ENCODE measurements at places on chromosomes 12 and 14.

- no peak for DNase-seq
Measured at GRCh38 chr12:109202770-109203169, 86.4 kb downstream of the ACACB start.

GRCh38 chr14:82354126-82354525 is 820.5 kb upstream of the SEL1L start:
- DNase-seq = no peak

GRCh38 chr12:66014818-66015217 is 115.7 kb downstream of the LLPH start:
- no peak for DNase-seq

DNA sequence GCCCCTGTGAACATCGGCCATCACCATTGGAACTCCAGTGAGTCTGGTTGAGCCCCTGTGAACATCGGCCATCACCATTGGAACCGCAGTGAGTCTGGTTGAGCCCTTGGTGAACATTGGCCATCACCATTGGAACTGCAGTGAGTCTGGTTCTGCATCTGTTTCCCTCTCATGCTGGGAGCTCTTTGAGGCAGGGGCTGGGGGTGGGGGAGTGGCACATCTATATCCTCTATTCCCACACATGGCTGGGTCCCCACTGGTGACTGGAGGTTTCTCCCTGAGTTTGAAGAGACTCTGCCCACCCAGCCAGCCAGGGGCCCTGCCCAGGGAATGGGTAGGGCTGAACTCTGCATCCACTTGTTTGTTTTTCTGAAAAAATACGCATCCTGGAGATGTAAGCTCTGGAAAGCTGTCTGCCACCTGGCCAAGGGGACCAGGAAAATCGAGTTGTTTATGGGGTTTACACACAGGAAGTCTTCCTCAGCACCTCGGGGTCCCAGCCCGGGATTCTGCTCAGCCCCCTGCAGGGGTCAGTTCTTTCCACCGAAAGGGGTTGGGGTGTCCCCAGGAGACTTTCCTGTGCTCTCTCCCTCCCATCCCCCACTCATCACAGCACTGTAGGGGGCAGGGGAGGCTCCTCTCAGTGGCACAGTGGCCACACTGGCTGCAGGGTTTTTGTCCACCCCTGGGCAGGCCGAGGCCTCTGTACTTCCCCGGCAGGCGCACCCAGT is 170.5 kb upstream of the GSC start:
- no peak for DNase-seq

DNA sequence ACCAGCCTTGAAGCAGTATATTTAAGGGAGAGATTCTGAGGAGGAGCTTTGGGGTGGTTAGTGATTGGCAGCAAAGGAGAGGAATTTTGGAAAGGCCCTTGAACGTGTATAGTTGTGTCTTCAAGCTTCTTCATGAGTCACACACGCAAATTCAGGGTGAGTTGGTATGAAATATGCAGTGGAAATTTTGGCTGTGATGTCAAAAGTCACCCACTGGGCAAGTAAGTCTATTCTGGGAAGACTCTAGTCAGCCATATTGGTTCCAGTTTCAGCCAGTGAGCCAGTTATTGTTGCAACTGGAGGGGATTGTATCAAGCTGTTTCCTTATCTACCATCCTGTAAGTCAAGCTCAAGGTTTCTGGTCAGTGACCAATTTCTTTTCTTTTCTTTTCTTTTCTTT is 32.0 kb upstream of the VASH1 start:
- no peak for DNase-seq

GRCh38 chr14:65433157-65433556 is 20.6 kb downstream of the FUT8 start:
- no peak for DNase-seq

DNA sequence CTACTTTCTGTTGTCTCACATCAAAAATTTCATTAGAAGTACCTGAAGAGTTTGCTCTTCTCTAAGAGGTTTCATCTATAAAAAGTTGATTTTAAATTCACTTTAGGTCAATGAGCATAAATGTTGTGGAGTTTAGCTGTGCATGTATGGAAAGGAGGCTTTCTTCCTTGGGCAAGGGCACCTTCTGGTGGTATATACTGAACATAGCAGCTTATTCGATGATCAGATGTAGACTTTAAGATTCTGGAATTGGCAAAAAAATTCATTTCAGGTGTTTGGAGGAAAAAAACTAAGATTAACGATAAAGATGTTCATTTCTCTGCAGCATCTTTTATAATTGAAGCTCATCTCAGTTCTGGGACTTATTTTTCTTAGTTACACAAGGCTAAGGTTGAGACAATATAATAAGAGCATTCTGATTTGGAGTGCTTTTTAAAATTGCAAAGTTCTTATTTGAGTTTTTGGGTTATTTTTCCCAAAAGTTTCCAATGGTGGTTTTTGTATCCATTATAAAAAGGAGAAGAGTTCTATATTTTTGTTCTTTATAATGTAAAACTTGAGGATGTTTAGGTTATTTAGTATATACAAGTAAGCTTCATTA is 46.8 kb downstream of the TMEM117 start:
- peak; percentile 16 for DNase-seq

GRCh38 chr14:106204063-106204462 is 677.7 kb downstream of the TMEM121 start:
- no peak for DNase-seq

Measured in activated CD4-positive, alpha-beta T cell treated with anti-CD3 and anti-CD28 coated beads for 24 hours (primary cell).